HS-5 (cell line): ENCODE measurements at places on chromosomes 5 and 9.

GRCh38 chr9:69674716-69675438 is 2.7 kb upstream of the APBA1 start:
- DNase-seq = peak; percentile 86

DNA sequence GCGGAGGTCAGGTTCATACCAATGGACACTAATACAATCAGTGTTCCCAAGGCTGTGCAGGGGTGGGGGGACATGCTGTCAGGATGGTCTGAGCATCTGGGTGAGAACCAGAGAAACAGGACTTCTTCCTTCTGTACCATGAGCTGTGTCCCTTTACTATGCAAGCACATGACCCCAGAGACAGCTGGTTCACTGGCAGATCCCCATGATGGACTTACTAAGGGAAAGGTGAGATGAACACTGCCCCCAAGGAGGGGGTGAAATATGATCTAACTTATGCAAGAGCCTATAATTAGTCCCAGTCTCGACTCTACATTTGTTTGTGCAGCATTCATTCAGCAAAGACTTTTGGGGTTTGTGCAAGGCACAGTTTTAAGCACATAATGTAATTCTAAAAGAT is 91.4 kb downstream of the LIFR start:
- DNase-seq = no peak

DNA sequence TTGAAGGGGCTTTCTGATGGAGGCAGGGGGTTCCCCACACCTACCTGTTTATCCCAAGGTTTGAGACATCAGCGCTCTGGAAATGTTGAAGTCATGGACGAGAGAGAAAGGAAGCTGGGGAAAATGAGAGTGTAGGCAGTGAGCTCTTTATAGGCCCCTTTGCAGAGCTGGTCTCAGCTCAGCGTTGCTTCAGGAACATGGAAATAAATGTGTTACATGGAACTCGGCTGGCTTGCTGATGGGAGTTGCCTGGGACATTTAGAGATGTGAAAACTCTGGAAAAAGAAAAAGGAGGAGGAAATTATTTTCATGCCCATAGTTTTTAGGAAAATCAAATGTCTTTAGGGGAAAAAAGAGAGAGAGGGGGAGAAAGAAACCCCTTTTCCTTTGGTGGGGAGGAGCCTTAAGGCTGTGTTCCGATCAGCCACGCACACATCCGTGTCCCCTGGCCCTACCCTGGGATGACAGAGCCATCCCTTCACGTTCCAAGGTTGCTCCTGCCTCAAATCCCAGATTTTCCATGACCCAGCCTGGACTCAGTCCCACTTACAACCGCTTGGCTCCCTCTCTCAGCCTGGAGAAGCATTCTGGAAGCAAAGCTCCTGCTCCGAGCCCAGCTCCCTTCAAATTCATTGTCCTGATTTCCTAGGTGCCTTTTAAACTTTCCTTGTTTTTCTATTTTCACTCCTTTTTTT is 78.3 kb downstream of the COL27A1 start:
- DNase-seq = no peak

DNA sequence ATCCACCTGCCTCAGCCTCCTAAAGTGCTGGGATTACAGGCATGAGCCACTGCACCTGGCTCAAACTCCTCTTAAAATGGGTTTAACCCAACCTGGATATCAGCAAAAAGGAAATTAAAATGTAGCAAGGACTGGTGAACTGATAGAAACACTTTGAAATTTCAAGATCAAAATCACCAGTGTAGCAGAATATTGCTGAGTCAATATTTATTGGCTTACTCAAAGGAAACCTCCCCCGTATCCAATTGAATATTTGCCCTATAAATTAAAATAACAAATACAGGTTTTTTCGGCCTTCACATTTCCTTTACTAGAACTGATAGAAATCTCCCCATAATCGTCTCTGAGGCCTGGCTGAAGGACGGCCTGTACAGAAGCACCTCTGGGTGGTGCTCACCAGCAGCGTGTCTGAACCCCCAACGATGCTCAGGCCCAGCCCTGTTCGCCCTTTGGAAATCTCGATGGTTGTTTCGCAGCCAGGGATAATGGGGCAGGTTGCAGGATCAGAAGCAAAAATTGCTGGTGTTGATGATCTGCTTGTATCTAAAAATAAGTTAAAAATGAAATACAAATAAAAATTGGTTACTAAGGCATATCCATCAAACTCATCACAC is 156.6 kb downstream of the MPDZ start:
- no peak for DNase-seq

- no peak for DNase-seq
Observed at GRCh38 chr5:151127926-151128325, 29.7 kb downstream of the ANXA6 start.

DNA sequence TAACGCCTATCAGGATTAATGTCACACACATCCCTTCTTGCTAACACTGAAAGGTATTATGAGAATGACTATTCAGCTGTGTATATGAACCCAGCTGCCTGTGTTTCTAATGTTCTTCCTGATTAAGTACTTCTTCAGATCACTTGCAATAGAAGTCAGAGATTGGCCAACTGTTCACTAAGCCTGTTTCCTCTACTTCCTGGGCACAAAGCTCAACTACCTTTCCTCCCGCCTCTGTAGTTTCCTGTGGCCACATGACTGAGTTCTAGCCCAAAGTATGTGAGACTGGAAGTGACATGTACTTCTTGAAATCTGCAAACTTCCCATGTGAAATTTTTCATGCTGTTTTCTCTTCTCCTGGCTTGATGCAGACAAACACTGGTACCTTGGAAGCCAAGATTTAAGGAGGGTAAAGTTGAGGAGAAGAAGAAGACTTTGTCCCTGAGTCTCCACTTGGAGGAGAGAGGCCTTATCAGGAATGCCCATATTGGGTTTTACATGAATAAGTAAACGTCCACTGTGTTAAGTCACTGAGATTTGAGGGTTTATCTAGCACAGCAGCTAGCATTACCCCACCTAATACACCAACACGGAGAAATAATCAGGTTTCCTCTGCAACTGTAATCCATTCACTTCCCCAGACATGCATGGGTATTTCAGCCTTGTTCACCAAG is 58.6 kb downstream of the SLIT3 start:
- DNase-seq = no peak

DNA sequence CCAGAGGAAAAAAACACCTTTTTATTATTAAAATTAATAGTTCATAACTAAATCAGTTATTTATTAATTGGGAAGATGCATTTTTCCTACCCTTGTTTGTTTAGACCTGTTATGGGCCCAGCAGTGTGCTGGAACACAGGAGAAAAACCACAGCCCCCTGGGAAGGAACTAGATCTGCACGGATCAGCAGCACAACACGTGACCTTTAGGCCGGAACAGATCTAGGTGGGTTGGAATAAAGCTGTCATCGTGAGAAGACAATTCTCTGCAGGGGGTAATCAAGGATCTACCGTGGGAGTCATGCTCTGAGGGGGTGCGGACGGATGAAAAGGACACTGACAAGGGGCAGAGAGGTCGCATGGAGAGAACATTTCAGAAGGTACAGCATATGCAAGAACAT is 95.8 kb upstream of the SPATA31C2 start:
- no peak for DNase-seq

DNA sequence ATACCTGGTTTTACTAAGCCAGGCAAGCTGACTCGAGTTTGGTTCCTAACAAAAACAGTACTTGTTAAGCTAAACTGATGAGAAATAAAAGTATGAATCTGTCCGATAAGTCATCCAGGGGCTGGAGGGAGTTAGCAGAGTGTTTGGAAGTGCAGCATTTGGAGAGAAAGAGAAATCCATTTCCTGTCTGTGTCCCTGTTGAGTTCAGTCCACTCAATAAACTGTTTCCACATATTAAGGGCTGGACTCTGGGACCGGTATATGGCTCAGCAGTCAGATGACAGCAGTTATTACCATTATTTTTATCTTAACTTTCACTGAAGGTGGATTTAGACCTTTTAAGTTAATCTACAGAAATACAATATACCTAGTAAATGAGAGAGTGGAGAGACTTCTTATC is 130.6 kb upstream of the ADRA1B start:
- DNase-seq = no peak

DNA sequence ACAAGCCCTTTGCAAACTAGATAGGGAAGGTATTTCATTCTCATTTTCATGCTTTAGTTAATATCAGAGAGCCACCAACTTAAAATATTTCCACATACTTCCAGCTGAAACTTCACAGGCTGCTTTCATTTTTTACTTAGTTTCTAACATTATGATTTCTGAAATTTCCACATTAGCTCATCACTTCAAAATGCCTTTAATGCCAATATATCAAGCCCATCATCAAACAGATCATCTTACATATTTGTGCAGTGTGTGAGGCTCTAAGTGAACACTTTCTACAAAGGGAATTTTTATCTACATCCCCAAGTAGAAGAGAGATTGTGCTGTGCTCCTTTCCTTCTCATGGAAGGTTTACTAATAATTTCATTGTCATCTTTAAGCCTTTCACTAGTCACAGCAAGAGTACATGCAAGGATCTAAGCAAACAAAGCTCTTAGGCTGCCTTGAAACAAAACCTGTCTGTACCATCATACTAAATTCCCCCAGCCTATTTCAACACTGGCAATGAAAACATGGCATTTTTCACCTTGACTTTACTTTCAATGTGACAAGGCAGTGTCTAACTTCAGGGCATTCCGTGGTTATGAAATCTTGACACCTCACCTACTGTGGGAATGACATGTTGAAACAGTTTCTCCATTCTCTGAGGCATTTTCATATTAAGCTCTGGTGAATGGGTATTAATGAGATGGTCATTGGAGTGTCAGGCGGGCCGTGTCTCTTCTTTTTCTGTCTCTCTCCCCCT is 45.4 kb downstream of the PPP2R2B start:
- DNase-seq = no peak

DNA sequence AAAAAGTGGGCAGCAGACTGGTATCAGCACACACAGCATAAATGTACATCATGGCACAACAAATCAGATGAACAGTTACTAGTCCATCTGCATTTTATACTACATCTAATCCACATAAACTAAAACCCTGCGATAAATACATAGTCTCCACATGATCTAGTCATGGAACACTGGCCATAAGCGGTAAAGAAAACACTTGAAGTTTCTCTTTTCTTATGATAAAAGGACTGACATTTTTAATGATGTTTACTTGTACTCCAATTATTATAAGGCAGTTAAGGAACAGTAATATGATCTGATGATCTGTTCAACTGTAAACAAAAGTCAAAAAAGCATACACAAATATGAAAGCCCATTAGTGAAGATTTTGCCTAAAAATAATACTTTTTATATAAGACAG is 112.5 kb downstream of the MPDZ start:
- no peak for DNase-seq

DNA sequence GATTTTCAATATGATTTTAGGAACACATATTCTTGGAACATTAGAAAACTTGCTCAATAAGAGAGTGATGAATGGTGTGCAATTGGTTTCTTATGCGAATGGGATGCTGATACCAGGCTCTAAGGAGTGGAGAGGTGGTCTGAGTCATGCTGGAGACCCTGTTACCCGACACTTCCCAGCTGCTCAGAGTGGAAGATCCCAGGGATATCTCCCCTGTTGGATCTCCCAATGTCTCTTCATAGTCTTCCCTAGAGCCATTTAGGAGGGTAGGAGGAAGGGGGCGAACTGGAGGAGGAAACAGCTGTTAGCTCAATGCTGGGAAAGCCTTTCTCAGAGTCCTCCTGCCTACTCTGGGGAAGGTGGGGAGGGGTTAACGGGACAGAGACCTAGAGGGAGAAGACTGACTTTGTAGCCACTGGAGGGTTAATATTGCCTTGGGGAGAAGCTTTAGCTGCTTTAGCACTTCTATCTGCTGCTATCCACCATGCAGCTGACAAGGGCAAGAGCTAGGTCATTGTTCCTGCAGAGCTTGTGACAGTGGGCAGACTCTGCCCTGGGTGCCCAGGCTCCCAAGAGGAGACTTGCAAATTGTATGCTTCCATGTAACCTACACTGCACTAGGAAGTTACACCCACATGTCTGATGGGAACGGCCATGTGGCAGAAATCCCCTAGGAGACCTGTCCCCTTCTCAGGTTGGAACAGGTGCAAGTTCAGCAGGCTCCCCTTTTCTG is 301.0 kb downstream of the GADD45G start:
- DNase-seq = no peak

- DNase-seq = no peak
Observed at GRCh38 chr5:145668714-145669113, 166.4 kb downstream of the PRELID2 start.

- DNase-seq = no peak
Observed at GRCh38 chr9:91758491-91758981, 191.5 kb downstream of the ROR2 start.

GRCh38 chr5:89457411-89458331 is 574.7 kb upstream of the MEF2C start:
- DNase-seq = no peak

GRCh38 chr5:107593009-107593408 is 77.7 kb downstream of the EFNA5 start:
- no peak for DNase-seq

- DNase-seq = no peak
Observed at GRCh38 chr5:4518903-4519672, 621.0 kb upstream of the ADAMTS16 start.

- DNase-seq = no peak
Observed at GRCh38 chr5:113325054-113325453, 109.7 kb downstream of the TSSK1B start.

GRCh38 chr9:81652058-81652687 is 37.2 kb downstream of the TLE1 start:
- DNase-seq = no peak

GRCh38 chr5:173326501-173326960 is 1.7 kb downstream of the STC2 start:
- peak; percentile 87 for DNase-seq

- peak; percentile 94 for DNase-seq
Observed at GRCh38 chr5:5340206-5340729, 82.2 kb upstream of the ICE1 start.

DNA sequence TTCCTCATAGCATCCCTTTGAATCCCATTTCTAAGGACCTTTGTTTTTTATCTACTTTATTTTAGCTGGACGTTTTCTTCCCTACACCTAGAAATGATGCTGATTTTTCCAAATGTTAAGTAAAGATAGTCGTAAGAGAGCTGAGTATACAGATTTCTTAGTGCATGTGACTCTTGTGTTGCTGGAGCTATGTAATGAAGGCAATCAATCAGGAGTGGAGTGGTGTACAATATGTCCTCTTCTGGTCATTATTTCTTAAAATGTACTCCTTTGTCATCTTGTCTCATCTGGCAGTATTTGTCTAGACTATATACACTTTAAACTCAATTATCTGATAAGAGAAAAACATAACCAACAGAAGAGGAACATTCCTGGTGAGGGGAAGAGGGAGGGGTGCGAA is 13.5 kb downstream of the GAPT start:
- no peak for DNase-seq

- no peak for DNase-seq
Observed at GRCh38 chr5:151270599-151270998, 17.6 kb downstream of the GM2A start.

DNA sequence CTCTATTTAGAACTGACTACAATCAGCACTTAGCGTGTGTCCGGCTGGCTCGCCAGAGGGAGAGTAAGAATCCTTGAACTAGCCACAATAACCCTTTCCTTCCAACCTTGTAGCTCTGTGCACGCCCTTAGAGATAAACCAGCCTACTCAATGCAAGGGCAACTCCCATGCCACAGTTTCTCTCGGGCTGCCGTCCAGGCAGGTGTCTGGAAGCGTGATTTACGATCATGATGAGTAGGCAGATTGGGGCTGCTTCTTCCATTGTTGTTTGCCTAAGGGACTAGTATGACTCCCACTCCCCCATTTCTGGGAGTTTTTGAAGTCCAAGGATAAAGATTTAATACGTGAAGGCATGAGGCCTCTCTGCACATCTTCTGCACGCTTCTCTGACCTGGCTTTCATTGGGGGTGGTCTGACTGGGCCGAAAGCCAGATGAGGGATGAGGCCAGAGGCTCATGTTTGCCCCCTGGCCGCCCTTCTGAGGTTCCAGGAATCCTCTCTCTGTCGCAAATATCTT is 134.0 kb upstream of the MYO10 start:
- DNase-seq = no peak
